D721Med (cell line): ENCODE measurements at places on chromosomes 4 and X.

- no peak for DNase-seq
Observed at GRCh38 chr4:58435871-58436270, 1325.7 kb upstream of the IGFBP7 start.

DNA sequence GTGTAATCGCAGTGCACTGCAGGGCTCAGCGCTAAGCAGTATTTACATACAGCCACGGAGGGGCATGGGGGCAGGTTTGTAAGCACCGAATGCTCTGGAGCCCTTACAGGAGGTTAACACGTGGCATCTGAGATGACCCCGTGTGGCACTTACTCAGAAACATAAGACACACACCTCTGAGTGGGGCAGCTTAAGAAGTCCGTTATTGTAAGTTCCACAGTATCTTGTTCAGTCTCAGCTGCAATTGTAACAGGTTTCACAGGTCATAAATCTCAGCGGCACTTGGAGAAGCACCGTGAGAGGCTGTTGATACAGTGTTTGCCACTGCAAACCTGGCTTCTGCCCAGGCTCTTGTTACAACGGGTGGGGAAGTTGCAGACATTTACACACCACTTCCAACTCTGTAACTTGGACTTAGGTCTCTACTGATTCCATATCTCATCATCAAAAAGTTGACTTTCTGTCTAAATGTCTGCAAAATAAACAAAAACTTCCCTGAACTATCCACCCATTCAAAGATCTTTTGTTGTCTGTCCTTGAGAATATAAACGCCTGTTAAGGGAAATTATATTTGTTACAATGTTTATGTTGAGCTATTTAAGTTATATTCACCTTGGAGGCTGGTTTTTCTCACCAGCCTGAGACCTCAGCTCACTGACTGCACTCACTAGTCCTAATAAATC lies 10.3 kb downstream of the CPLX1 start:
- DNase-seq: no peak

- no peak for DNase-seq
Observed at GRCh38 chr4:21921526-21922180, 26.9 kb downstream of the KCNIP4 start.

DNA sequence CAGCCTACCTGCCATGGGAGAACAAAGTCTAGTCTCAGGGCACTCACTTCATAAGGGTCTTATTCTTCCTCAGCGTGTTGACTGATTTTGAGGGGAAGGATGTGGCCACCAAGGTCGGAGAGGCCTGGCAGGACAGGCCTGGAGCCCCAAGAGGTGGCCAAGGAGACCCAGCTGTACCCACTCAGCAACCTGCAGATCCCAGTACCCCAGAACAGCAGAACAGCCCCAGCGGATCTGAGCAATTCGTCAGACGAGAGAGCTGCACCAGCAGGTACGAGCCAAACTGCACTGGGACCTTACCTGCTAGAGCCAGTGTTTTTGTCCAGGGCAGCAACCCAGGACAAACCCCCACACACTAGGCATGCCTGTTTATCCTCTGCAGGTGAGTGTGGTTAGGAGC lies 34.3 kb downstream of the PNMA5 start:
- DNase-seq: no peak

DNA sequence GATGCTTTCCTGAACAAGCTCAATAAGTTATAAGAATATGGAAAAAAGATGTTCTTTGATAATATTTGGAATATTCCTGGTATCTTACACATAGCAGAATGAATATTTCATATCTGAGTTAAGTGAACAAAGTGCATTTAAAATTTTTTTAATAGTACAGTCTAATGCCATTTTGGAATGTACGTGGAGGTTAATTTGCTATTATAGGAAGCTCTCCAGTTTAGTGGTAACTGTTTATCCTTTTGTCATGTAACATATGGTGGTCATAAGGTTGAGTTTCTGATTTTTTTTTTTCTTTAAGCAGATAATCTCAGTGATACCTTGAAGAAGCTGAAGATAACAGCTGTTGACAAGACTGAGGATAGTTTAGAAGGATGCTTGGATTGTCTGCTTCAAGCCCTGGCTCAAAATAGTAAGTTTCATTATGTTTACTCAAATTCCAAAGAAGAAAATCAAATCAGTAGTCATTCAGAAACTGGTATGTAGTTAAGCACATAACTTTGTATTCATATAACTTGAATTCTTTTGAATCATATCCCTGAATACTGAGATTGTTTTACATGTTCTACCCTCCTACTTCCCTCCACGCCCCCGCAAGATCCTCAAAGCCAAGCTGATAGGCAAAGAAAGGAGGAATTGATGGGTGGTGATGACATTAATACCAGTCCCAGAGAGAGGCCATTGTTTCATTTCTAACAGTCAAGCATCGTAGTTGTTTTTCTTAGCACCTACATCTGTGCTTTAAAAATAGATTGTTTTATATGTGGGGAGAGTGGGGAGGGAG lies 32.1 kb downstream of the RAP1GDS1 start:
- DNase-seq: no peak

DNA sequence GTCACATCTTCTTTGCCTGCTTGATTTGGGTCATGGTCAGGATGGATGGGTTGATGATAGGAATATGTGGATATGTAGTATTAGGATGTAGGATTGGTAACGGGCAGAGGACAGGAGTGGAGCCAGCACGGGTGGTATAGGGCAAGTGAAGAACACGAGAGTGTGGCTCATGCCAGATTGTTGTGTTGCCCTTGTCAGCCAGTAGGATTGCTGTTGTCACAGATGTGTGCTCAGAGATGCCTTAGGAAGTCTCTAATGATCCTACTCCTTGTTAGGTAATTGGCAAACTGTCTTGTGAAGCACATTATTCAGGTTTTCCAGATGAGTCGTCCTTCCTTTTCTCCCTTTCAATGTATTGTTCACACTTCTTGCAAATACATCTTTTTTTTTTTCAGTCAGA lies 5.5 kb downstream of the ATP10D start:
- DNase-seq: no peak

DNA sequence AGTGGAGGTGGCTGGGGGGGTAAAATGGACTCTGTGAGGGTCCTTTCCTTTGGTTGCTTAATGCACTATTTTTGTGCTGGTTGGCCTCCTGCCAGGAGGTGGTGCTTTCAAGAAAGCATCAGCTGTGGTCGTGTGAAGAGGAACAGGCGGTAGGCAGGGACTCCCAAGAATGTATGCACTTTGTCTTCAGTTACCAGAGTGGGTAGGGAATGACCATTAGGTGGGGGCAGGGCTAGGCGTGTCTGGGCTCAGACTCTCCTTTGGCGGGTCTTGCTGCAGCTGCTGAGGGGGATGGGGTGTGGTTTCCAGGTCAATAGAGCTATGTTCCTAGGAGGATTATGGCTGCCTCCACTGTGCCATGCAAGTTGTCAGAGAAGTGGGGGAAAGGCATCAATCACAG lies 509.0 kb downstream of the PCDH19 start:
- no peak for DNase-seq

GRCh38 chrX:10471418-10471817 lies 149.0 kb downstream of the MID1 start:
- DNase-seq: no peak

DNA sequence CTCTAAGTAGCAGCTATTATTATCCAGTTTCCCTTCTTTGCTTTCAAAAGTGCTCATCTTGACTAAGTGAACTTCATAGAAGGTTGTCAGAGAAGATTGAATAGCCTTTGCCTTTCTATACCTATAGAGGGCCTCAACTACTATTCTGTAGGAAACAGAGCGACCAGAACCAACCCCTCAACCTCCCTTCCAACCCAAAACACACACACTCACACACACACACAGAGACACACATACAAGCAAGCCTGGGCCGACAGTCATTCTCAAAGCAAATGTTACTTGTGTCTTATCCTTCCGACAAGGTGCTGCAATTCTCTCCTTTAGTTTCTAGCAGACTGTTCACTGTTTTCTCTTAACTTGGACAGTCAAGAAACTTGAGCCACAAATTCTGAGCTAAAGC lies 201.6 kb downstream of the DCTD start:
- no peak for DNase-seq

GRCh38 chr4:119204916-119205315 lies 7.6 kb upstream of the USP53 start:
- DNase-seq: no peak

DNA sequence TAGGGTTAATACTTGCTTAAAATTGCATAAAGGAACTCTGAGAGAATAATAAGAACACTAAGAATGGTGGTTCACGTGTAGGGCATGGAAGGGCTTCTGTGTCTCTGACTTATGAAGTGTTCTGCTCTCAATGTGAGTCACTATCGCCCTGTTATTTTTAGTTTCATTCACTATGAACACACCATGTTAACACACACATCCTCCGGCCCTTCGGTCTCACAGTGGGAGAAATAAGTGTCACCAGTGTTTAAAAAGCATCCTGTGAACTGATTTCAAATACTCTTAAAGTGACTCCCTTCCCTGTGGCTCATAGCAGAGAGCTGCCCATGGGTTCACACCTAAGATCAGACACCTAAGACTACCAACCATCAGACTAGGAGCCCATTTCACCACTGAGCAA lies 33.8 kb upstream of the FGFBP2 start:
- no peak for DNase-seq

DNA sequence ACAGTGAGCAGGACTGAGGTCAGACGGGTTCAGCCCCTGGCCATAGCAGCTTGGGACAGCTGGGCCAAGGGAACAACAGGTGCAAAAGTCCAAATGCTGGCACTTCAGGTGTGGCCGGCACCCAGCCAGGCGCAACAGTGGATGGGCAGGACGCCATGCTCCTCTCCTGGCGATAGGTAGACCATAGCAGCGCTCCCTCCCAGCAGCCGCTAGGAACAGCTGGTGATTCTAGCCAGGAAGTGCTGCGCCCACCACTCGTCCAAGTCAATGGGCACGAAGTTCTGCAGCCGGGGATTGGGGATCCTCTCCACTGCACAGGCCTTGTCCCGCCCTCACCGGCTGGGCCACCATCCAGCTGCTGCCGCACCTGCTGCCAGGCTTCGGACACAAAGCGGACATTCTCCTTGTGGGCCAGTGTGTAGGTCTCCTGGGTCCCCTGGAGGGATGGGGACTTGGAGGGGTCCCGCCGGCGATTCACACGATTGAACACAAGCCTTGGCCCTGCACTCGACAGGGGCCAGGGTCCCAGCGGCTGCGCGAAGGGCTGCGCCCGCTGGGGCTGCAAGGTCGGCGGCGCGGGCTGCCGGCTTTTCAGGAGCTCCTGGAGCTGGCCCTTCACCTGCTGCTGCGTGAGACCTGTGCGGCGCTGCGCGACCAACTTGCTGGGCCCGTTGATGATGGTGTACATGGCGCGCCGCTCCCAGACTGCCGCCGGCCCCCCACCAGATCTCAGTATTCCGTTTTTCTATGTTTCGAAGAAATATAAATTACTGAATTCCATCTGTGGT lies 227.5 kb upstream of the STK26 start:
- DNase-seq: no peak

DNA sequence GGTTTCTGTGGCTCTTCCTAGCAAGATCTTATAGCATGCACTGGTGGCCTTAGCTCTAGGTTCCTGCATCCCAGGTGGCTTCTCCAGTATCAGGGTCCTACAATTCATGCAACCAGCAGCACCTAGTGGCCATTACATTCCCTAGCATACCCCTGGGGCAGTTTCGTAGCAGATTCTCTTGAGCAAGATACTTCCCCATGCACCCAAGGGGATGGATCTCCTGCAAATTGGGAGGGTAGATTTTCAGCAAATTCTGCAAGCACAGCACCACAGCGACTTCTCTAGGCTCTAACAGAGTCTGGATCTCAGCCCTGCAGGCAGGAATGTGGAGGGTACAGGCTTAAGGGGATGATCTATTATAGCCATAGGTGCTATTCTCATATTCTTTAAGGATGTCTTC lies 13.1 kb upstream of the SLC9B1 start:
- DNase-seq: no peak

- no peak for DNase-seq
Observed at GRCh38 chr4:114807357-114807756, 208.8 kb downstream of the UGT8 start.

DNA sequence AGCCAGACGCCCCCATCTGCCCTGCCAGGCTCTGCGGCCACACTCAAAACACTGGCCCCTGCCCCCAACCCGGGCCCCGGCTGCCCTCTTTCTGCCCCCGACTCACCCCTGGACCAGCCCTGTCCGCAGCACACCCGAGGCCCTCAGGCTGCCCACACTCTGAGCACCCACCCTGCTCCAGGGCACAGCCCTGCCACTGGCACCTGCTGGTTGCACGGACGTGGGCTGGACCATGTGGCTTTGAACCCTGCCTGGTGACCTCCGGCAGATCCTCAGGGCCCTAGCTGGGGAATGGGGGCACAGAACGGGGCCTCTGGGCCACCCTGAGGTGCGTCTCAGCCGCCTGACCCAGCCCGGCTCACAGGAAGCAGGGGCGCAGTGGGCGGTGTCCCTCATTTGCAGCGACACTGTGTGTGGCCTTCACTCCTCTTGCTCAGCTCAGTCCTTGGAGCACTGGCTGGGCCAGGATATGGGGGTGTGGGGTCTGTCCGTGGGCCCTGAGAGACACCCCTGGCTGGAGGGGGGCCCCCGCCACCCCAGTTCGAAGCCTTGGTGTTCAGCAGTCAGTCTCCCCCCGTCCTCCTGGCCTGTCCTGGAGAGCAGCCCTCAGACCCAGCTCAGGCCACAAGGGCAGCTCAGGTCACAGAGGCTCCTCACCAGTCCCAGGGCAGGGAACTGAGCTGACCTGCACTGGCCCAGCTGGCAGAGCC lies 73.2 kb downstream of the FAM53A start:
- no peak for DNase-seq

GRCh38 chr4:125225806-125226205 lies 88.9 kb upstream of the FAT4 start:
- no peak for DNase-seq

DNA sequence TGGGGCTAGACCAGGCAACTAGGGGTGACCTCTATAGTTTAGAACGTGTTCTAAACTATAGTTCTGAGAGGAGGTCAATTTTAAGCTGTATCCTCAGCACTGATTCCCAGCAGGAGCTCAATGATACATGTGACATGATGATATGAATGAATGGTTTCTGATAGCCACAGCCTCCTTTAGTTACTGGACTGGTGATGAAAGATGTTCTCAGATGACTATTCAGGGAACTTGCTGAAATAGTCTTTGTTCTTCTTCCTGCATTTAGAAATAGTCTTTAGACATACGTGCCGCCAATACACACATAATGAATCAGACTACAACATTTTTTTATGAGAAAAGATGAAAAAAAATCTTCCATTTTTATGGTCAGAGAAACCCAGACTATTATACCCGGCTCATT lies 116.3 kb upstream of the TMEM150C start:
- DNase-seq: no peak

DNA sequence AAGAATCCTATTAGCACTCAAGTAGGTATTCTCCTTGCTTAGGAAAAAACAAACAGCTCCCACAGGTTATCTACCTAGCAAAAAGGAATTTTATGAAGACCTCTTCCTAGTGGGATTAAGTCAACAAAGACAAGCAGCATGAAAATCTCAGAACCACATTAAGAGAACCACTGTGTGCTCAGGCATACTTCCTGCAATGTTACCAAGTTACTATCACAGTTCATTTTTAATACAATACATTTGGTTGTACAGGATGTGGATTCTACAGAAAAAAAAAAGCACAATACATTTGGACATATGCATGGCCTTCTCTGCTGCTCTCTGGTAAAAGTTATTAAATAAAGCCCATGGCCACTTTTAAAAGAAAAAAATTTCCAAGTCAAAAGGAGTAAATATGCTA lies 193.7 kb downstream of the PPP3CA start:
- no peak for DNase-seq

GRCh38 chrX:49246541-49246940 lies 11.3 kb downstream of the CCDC22 start:
- no peak for DNase-seq
